Caudate nucleus (tissue), 63 donors: ENCODE measurements at places on chromosomes 3 and 15.
A peak's percentile ranks its signal among the peaks of the same experiment; 100 is the strongest.

DNA sequence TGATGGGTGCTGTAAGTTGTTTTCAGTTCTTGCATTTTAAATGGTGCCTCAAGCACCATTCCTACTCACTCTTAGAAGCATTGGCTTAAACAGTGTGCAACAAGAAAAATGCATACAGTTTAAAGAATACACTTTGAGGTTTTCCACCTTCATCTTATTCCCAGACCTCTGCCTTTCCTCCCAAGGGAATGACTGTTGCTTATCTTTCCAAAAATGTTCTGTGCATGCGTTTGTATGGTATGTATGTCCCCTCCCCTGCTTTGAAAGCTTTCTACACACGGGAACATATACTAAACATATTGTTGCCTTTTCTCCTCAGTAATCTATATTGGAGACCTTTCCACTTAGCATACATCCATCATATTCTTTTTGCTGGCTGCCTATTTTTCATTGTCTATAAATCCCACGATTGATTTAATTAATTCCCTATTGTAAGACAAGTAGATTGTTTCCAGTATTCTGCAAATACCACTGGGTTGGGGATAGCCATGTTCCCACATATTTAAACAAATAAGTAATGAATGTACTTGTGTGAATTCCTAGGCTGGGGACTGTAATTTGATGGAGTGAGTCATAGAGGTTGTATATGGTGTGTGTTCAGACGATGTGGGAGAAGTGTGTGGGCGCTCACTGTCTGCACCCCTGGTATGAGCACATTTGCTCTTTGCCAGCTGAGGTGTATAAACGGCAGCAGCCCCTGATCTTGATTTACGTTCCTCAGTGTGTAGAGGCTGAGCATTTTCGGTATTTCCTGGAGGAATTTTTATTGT, 5.8 kb downstream of the TRAK1 start:
- DNase-seq: peak; percentile 17

DNA sequence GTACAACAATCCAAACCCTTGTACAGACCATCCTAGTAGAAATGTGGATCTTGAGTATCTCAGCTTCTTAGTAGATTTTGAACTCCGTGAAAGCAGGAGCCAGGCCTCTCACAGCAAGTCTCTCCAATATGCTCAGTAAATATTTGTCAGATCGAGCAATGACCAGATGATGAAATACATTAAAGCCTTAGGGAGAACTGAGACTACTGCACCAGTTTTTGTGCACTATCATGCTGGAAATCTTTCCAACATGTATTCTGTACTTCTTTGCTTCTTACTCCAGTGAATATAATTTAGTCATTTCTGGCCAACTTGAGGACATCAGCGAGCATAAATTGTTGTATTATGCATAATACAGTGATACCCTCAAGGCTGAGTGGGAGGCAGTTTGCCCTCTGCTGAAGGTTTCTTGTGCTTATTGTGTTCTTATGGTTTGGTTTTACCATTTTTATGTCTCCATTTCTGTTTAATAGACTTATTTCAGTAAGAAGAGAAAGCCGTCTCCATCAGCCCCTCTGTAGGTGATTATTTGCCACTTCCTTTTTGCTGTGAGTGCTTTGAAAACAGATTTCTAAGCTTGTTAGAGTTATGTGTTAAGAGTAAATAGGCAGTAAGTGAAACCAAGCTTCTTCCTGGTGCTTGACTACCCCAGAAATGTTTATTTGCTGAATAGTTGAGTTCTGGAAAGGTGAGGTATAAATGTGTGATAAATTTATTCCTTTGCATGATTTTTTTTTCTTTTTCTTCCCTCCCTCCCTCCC, 147.1 kb downstream of the PGPEP1L start:
- no peak for DNase-seq

GRCh38 chr15:70167155-70167554, 69.4 kb upstream of the TLE3 start:
- DNase-seq: no peak

DNA sequence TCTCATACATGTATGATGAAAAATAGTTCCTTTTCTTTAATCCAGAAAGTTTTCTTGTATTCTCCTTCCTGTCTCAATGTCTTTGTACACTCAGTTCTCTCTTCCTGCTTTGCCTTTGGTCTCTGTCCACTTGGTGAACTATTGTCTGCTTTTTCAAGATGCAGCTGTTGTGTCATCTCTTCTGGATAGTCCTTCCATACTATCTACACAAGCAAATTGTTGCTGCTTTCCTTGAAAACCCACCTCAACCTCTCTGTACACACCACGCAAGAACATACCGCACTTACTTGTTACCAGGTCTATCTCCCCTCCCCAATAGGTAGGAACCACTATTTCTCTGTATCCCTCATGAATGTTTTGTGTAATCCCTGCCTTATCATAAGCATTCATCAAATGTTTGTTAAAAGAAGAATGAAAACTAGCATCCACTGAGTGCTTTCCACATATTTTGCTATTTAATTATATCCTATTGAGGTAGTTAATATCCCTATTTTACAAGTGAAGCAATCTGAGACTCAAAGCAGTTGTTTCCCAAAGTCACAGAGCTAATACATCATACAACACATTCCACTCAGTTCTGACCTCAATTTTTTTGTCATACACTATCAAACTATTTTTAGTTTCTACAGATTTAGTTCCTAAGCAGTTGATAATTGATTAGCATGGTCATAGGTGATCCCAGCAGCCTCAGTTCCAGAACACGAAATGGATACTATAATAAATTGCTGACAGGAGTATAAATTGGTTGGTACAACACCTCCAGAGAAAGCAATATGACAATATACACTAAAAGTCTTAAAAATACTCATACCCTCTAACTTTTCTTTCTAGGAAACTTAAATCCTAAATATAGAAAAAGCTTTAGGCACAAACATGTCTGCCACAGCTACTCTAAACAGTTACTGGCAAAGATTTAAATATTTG, 19.6 kb downstream of the HACL1 start:
- DNase-seq: no peak

GRCh38 chr3:138629526-138629925, 21.0 kb downstream of the FAIM start:
- DNase-seq: no peak

GRCh38 chr15:94279736-94280135, 48.4 kb downstream of the MCTP2 start:
- DNase-seq: no peak

DNA sequence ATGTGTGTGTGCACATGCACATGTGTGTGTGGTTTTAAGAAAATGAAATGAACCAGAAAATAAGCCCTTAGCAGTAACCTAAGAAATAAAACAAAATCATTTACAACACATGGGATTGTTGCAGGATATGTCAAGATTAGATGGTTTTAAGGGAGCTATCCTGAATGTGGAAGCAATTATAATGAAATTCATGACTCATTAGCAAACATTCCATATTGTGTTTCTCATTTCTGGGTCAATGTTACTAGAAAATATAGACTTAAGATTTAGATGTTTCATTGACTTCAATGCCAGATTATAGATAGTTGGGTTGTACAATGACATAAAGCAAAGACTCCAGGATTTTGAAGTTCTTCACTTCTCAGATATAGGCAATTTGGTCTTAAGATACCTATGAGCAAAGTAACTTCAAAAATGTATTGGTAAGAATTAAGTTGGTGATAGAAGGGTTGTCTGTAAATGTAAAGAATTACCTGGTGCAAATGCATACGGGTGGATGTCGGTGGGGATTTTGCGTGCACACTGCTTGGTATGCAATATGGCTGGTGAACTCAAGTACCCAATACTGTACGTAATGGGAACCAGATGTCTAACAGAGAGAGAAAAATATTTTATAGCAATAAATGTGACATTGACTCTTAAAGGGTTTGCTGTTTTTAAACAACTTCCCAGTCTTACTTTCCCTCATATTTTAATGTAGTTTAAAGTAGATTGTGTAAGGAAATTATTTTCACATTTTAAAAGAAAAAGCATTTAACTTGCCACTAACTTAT, 53.9 kb upstream of the NR2F2 start:
- no peak for DNase-seq

- no peak for DNase-seq
These were observed 246.6 kb upstream of the LRRC3B start for GRCh38 chr3:26375843-26376530.

DNA sequence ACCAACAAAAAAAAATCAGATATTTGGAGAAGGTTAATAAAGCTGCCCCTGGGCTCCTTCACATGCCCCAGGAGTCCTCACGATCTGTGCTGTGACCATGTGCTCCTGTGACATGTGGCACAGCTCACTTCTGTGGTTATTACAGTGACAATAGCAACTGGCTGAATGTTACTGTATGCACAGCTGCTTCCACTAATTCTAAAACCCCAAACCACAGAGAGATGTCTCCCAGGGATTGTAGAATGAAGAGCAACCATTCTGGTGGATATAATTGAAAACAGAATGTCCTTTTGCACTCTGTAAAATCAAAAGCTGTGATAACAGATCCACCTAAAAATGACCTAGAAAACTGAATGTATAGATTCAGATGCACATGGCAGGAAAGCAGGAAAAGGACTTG, 489.2 kb upstream of the CNTN4 start:
- DNase-seq: no peak
